SHP77 treated with DMSO at 0.1 percent for 48 hours (cell line): ENCODE measurements at places on chromosomes 1 and 21.

DNA sequence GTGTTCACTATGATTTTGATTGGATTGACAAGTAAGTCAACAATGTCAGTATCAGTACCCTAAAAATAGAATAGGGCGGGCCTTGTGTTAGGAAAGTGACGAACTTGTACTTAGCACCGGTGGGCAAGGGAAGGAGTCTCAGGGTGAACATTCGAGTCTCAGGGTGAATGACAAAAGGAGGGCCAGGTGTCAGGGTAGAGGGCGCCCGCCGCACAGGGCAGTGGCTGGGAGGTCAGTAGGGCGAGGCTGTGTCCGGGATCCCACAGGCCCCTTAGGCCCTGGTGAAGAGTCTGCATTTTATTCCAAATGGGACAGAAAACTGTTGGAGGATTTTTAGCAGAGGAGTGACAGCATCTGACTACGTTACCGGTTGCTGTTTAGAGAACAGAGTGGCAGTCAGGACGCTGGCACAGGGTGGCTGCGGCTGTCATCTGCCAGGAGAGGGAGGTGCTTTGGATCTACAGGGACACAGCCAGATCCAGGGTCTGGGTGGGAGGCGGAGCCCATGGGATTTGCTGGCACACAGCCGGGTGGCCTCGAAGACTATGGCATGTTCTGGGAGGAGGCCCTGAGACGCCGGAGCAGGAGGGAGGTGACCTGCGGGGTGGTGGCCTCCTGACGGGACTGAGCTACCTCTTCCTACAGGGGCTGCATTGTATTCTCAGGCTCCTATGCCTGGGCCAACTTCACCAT is 11.0 kb downstream of the AGTRAP start:
- no peak for DNase-seq

DNA sequence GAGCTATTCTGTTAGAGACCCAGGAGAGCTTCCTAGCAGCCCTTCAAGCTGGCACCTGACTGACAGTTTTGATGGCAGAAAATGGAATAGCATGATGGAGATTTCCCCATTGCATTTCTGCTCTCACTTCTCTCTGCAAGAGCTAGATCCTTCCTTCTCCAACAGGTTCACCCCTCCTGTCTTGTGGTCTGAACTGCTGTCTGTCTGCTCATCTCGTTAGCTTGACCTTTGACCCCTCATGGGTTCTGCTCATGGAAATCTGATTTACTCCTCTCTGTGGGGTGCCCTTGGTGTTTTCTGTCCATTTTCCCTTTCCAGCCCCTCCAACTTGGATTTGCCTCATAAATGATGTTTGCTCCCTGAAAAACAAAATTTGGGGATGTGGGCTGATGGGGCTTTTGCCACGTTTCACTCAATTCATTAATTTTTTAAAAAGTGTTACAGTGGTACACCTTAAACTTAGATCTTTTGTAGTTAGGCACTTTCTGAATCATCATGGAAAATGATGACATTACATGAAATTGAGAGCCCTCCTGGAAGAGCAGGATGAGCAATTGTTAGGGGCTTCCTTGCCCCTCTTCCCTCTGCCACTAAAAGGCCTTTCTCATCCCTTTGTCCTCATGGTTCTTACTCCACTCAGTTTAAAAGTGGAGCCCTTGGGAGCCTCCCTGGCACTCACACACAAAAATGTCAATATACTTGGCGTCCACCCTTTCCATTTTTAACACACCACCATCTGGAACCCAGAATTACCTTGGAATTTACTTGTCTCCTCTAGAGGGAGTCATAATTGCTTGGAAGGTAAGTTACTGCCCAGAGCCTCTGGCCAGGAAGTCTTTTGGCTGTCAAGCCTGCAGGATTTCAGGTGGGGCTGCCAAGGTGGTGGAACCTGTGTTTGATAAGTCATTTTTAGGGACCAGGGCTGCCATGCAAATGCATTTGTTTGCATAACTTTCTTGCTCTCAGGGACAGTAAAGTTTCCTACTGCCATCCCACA is 31.9 kb upstream of the IL19 start:
- no peak for DNase-seq

DNA sequence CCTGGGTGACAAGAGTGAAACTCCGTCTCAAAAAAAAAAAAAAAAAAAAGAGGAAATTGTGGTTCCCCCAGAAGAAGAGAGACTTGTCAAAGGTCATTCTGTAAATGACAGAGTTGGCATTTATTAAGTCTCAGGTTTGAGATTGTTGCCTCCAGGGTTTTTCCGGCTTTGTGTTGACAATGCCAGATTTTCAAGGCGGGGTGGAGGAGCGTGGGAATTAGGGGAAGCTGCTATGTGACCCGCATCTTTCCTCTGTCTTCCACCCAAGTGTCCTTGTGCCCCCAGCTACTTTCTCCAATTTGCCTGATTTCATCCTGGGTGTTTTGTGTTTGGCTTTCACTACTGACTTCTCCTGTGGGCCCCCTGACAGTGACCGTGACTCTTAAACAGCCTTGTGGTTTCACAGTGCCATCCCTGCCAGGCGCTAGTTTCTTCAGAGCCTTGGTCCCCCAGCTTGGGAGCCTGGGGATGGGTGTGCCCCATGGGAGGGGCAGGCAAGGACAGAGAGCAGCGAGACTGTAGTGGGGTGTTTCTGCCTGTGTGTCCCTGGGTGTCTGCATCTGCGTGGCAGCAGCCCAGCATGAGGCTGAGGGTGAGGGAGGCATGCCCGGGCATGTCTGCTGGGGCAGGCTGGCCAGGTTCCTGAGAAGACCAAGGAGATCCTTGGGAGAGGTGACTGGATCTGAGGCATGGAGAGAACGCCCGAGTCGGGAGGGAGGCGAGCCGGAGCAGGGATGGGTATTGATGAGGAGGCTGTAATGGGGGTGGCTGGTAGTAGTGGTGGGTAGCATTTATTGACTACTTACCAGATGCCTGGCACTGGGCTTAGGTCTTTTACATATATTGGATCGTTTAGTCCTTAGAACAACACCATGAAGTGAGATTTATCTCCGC is 46.3 kb downstream of the IER5 start:
- peak; percentile 5 for DNase-seq

- peak; percentile 14 for DNase-seq
Measured at GRCh38 chr1:180358649-180359048, 128.6 kb downstream of the LHX4 start.

DNA sequence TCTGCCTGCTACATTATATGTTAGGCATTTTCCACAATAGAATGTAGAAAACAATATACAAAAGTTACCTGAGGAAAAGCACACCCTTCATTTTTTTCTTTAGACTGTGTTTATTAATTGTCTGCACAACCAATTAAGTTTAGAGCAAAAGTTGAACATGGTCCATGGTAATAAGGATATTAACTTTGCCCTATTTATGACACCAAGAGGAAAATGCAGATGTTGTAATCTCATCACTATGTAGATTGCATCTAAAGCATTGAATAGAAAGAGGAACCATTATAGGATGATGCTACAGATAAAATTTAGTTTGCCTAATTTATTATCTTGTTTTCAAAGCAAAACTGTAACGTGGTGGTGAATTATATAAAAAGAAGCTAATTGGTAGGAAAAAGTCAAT is 59.7 kb upstream of the IGSF5 start:
- no peak for DNase-seq

DNA sequence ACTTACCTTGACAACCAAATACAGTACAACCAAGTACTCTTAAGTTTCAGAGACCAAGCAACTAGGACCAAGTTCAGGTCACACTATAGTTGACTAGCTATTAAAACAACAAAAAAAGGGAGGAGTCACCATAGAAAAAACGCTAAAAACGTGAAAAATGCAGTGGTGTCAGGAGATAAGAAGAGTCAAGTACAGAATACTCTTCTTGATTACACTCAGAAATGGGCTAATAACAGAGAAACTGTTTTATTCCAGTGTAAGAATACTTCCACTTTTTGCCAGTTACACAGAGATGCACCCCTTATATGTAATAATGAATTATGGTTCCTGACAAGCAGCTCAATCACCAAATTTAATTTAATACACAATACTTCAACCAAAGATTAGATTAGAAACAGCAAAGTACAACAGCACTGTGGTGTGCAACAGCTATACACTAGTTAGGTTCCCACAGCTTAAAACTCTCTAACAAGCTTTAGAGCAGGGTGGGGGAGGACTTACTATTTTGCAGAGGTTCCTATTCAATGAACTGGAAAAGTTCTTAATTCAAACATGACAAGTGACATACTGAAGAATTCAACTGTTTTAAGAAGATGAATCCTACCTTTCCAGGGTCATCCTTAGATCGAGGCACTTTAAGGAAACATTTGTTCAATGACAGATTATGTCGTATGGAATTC is 70.4 kb downstream of the FOXJ3 start:
- DNase-seq: no peak

GRCh38 chr1:212470059-212470458 is 37.3 kb downstream of the NENF start:
- DNase-seq: no peak

DNA sequence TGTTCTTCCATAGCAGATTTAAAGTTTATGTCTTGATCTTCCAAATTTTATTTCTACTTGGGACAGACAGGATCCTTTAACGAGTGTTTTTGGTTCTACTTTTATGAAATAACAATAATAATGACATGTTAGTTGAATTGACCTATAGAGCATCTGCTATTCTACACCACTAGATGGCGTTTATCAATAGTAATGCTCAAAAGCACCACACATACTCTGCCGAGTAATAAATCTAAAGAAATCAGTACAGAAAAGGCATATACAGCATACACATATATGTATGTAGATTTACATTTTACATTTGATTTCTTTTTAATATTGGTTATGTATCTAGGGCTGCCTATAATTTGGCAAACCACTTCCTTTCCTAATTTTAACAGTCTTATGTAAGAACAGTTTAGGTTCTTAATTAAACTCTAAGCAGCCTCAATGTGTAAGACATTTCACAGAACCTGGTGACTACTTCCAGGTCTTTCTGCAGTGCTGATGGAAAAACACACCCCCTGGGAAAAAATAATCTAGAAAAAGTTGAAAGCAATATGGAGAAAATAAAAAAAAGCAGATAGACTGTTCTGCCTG is 5.9 kb upstream of the SIPA1L2 start:
- peak; percentile 61 for DNase-seq

DNA sequence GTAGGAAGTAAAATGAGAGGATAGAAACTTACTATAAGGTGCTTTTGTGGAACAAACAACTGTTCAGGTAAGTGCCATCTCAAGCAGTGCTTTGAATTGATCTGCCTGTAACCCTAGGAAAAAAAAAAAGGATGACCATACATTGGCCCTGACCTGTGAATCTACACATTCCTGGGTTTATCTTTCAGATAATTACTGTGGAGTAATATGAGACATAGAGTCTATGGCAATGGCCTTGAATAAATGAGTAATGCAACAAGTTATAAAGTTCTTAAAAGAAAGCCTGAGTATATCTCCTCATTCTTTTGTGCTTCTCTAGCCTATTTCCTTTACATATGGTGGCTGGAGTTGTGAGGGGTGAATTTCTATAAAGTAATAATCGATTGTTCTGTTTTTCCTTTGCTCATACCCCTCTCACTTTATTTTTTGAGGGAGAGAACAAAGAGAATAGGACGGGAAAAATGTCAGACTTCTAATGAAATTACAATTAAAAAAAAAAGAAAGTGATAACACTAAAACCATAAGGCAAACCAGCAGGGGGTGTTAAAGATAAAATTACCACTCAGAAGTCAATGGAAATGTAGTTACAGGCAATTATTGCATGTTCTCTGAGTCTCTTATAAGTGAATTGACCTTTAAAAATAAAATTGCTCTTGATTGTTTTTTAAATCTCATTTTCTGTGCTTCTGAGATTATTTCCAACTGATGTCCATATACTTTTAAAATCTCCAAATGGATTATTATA is 12.4 kb upstream of the ATP1A1 start:
- no peak for DNase-seq

GRCh38 chr1:223353939-223354338 is 10.0 kb downstream of the SUSD4 start:
- no peak for DNase-seq

GRCh38 chr1:230905733-230906132 is 37.4 kb upstream of the C1orf198 start:
- no peak for DNase-seq

DNA sequence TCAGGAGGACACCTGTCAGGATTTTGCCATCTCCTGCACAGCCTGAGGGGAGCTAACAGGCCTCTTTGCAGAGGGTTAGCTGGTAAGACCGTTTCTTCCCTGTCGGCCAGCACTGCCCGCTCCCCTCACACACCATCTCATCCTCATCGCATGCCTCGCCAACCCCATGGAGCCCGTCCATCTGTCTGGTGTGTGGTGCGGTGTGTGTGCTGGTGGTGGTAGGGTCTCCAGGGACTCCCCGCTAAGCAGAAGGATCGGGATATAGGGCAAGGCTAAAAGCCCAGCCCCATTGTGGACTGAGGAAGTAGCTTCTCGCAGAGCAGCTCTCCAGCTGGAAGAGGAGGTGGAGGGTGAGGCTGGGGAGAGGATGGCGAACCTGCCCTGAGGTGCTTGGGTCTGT is 6.8 kb upstream of the SFN start:
- DNase-seq: no peak

- no peak for DNase-seq
Measured at GRCh38 chr1:65066419-65066765, 81.6 kb upstream of the AK4 start.

GRCh38 chr1:50521703-50522102 is 98.5 kb upstream of the DMRTA2 start:
- no peak for DNase-seq

GRCh38 chr1:169894424-169895145 is 889 bp upstream of the SCYL3 start:
- no peak for DNase-seq

- no peak for DNase-seq
Measured at GRCh38 chr1:19189270-19189669, 20.8 kb downstream of the UBR4 start.

- no peak for DNase-seq
Measured at GRCh38 chr1:18957532-18958300, 1.2 kb upstream of the IFFO2 start.

DNA sequence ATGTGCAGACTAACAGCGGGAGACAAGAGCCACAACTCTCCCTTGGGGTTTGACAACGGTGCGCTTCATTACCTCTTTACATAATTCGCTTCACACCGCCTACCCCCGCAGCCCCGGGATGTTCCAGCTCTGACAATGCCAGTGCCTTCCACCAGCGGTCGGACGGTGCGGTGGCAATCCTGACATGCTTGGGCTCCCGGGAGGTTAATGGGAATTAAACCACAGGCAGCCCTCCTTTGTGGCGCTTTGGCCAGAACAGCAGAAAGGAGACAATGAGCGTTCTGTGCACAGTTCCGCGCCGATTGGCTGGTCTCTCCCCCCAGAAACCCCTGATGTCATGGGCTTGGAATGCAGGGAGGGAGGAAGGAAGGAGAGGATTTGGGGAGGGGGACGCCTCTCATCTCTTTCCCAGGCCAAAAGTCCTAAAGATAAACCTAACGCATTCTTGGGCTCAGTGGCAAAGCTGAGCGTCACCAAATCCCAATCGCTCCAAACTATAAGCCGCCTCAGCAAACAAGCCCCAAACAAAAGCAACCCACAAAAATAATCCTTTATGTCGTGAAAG is 1.3 kb downstream of the CNN3 start:
- peak; percentile 15 for DNase-seq

DNA sequence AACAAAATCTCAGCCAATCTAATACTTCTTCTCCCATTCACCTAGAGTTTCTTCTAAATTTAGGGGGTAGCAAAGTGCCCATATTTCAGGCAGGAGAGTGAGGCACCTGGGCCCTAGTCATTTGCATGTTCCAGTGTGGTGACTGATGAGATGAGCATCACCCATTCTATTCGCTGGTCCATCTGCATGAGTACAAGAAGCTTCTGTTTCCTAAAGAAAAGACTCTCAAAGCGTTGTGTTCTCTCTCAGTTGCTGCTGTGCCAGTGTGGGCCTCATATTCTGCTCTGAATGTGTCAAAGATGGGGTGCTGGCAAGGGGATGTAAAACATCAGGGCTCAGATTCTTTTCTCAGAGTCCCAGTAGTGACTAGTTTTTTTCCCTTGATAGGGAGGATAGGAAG is 16.1 kb upstream of the DPYD start:
- no peak for DNase-seq
